ENCODE measurements at places on chromosomes 2 and 18.

DNA sequence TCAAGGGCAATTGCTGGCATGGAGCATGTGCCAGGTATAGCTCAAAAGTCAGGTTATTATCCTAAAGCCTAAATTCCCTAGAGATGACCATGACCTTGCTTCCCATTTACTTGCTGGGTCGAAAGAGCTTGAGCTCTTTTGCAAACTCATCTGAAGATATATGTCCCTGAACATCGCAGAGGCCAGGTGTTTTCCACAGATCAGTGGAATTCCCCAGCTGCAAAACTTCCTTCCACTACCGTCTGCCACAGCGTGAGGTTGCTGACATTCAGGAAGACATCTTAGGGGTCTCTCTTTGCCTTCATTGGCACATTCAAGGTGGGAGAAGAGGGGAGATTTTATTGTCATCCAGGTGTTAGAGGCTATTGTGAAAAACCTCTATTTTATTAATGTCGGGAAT lies 171.0 kb downstream of the MIB1 start:
- no peak for DNase-seq

- DNase-seq: no peak
These were observed 103.8 kb upstream of the CDC42EP3 start for GRCh38 chr2:37774976-37775907.

- no peak for DNase-seq
These were observed 17.1 kb upstream of the MC2R start for GRCh38 chr18:13932285-13933025.

- DNase-seq: no peak
These were observed 55.7 kb upstream of the BOD1L2 start for GRCh38 chr18:57091231-57091630.

- no peak for DNase-seq
These were observed 74.6 kb upstream of the DOK6 start for GRCh38 chr18:69326094-69326493.

DNA sequence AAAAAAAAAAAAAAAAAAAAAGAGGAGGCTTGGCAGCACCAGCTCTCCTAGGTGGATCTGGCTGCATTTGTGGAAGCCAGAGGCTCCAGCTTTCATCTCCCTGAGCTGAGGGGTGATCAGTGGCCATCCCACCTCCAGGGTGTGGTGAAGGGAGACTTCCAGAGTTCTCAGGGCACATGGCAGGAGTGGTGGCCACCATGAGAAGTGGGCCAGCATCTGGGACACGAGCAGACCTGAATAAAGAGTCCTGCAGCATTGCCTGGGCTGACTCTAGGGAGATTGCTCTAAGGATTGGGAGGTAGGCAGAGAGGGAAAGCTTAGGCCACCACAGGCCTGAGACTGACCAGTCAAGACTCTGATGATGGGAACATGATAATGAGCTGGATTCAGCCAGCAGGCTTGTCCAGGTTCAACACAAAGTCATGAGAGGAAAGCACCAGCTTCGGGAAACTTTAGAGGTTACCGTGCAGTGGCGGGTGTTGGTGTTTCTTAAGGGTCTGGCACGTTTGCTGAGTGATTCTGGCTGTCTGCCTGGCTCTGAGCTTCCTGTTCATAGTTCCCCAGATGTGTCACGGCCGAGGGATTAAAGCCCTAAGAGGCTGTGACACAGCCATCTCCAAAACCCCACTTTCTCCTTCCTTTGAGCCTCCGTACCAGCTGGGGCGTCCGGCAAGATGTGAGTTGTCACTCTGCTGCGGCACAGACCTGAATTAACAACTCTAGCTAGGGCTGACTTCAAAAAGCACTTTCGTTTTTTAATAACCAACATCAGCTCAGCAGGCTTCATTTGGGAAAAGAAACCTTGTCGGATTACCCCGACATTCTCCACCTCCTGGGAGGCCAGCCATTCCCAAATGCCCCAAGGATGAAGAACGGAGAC lies 38.3 kb upstream of the IL1R1 start:
- peak; percentile 91 for DNase-seq

GRCh38 chr2:74550231-74550630 lies 3.5 kb downstream of the LOXL3 start:
- DNase-seq: no peak

DNA sequence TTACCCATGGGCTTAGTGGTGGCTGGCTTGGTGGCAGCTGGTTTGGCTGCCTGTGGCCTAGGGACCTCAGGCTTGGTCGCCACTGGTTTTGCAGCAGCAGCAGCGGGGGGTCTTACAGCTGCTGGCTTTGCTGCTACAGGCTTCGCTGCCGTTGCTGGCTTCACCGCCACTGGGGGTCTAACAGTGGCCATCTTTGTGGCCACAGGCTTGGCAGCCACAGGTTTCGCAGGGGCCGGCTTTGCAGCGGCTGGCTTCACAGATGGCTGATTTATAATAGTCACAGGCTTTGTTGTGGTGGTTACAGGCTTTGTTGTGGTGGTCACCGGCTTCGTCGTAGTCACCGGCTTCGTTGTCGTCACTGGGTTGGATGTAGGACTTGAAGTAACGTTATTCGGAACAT lies 77.8 kb downstream of the COL6A3 start:
- DNase-seq: no peak

- no peak for DNase-seq
These were observed 875.8 kb downstream of the TDRD15 start for GRCh38 chr2:21999522-21999921.

GRCh38 chr2:100321866-100322820 lies at the start of gene LONRF2:
TSS of gene LONRF2 (minus strand) at chr2:100322501. CDS start at chr2:100322093, 408 bp downstream.
- peak; percentile 5 for DNase-seq

DNA sequence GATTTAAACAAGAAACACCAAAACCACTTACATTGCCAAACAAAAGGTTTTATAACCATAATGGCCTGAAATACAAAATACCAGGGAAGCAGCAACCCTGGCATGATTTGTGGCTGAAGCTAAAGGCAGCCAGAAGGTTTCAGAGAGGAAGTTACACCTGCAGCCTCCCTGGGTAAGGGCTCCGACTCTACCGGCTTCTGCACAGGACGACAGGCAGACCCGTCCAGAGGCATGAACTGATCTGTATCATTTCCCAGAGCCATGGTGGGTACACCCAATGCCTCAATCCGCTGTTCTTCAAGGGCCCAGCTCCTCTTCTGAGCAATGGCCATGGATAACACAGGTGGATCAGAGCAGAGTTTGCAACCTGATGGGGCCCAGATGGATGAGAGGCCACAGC lies 71.6 kb downstream of the PXDN start:
- DNase-seq: no peak

DNA sequence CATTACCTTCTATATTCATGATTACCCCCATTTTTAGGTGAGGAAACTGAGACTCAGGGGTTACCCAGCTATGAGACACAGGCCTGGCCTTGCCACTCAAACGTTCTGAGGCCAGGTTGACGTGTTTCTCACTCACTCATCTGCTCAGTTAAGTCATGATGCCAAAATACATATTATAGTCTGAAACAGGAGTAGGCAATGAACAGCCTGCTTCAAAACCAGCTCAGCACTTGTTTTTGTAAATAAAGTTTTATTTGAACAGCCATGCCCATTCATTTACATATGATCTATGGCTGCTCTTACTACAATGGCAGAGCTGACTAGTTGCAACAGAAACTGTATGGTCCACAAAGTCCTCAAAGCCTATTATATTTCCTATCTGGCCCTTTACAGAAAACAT lies 74.1 kb upstream of the SMAD2 start:
- DNase-seq: no peak

- DNase-seq: no peak
These were observed 7.4 kb downstream of the SMAD7 start for GRCh38 chr18:48943333-48943732.

DNA sequence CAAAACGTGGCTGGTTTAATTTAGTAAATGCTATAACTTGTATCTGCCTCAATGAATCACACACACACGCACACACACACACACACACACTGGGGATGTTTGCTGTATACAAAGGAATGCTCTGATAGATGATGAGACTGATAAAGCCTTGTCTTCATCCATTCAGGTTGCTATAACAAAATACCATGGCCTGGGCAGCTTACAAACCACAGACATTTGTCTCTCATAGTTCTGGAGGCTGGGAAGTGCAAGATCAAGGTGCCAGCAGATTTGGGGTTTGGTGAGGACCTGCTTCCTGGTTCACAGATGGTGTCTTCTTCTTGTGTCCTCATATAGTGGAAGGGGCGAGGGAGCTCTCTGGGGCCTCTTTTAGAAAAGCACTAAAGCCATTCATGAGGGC lies 149.5 kb upstream of the HDAC4 start:
- DNase-seq: no peak

GRCh38 chr2:5706717-5707455 lies 14.7 kb downstream of the SOX11 start:
- no peak for DNase-seq

DNA sequence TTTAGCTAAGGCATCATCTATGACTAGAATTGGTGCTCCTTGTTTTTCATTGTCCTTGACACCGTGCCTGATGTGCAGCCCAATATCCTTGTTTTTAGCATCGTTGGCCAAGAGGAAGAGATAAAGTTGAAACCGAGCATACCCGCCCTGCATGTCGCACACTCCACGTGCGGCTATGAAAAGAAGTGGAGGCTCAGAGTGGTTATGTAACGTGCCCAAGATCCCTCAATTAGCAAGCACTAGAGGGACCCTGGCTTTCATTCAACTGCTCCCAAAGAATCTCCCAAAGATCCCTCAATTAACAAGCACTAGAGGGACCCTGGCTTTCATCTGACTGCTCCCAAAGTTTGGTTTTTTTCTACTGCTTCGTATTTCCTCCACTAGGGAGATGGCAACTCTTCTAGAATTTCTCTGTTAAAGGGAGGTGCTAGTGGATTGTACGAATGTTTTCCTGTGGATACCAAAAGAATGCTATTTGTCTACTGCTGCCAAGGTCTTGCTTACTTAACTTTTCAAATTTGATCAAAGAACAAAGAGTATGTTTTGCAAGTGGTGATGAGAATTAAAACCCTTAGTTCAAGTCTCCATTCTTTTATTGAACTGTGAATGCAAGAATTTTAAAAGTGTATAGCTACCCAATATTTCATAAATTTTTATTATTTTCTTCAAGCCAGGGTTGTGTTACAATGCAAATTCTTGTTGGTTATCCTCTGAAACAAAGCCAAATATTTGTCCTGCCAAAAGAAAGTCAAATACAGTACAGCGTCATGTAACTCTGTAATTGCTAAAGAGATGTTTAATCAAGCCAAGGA lies 92.1 kb downstream of the AOX1 start:
- DNase-seq: no peak

- DNase-seq: no peak
These were observed 13.0 kb downstream of the RND3 start for GRCh38 chr2:150474326-150475074.

DNA sequence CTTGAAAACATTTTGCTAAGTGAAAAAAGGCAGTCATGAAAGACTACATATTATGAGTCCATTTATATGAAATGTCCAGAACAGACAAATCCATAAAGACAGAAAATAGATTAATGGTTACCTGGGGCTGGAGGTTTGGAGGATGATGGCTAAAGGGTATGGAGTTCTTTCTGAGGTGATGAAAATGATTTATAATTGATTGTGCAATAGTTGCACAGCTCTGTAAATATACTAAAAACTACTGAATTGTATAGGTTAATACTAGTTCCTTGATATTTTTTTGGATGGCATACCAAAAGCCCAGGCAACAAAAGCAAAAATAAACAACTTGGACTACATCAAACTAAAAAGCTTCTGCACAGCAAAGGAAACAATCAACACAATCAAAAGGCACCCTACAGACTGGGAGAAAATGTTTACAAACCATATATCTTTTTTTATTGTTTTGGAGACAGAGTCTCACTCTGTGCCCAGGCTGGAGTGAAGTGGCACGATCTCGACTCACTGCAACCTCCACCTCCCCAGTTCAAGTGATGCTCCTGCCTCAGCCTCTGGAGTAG lies 21.5 kb downstream of the SOS1 start:
- DNase-seq: no peak

DNA sequence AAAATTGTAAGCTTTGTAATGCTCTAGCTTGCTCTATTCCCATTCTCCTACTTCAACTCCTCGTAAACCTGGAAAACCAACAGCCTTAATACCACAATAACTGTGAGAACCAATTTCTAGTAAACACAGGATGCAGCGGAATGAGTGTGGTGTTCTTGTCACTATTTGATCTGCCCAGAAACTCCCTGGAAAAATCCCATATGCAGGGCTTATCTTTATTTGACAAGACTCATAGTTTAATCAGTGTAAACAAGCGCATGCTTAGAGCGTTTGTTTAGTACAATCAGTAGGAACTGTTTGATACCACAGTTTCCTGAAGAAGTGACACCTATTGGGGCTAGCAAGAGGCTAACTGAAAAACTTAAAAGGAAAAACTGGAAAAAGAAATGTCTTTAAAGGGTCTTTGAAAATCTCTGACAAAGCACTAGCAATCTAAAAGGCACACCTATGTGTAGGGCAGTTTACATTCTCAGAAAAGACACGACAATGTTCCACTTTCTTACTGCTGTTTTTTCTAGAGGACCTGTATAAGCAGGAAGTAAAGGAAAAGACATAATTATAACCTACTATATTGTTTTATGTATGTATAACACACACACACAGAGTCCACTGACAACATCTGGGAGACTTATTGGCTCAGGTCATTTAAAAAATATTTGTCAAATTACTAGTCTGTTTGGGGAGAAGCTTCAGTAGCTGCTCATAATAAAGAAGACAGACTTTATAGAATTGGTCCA lies 241.4 kb upstream of the KLHL14 start:
- DNase-seq: no peak

DNA sequence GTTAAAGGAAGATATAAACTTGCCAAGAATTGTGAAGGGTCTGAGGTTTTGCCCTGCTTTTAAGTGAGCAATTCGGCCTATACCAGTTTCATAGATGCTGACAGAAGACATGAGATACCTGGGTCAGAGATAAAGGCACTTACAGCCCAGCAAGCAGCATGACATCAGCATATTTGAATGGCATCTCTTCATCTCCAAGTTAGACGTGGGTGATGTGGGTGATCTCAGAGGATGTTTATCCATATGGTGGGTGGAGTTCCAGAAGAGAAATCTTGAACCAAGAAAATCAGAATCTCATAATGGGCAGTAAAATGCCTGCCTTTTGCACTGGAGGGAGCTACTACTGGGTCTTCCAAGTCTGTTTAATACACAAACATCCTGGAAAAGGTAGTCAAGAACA lies 44.7 kb downstream of the GYPC start:
- DNase-seq: no peak

DNA sequence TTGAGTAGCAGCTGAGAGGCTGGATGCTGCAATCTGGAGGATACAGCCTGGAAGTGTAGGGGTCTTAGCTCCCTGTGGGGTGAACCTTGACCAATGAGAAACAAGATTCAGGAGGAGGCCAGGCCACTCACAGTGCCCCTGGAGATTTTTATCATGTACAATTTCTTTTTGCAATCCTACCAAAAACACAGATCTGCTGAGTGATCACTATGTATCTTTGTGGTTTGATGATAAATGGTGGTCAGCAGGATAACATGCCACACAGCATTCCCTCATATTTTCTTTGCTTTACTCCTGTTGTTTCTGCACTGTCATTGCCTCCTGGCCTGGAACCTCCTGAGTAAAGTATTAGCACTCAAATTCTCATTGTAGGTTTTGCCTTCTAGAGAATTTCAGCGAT lies 357.9 kb downstream of the THSD7B start:
- DNase-seq: no peak

DNA sequence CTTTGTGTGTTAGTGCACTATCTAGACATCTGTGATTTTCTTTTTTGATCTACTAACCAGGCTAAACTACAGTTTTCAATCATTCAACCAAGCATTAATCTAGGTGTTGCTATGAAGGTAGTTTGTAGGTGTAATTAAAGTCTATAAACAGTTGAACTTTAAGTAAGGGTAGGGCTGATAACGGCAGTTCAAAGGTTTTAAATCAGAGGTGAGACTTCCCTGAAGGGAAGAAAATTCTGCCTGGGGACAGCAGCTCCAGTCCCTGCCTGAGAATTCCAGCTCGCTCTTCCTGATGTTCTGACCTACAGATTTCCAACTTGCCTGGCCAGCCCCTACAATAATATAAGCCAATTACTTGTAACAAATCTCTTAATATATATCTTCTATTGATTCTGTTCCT lies 663.9 kb downstream of the MBD2 start:
- no peak for DNase-seq
